ENCODE measurements at places on chromosomes 2 and 18.
A peak's percentile ranks its signal among the peaks of the same experiment; 100 is the strongest.

GRCh38 chr2:233416199-233416598 lies 61.9 kb downstream of the DGKD start:
- H3K4me3 ChIP-seq, result no peak overlapping the region
- no peaks in the 10 kb centered on the region for H3K27me3 ChIP-seq
- no peak for DNase-seq
- no peaks in the 10 kb centered on the region for H3K36me3 ChIP-seq
- no peak overlapping the region for H3K27ac ChIP-seq
- H3K4me1 ChIP-seq, result no peaks in the 10 kb centered on the region

DNA sequence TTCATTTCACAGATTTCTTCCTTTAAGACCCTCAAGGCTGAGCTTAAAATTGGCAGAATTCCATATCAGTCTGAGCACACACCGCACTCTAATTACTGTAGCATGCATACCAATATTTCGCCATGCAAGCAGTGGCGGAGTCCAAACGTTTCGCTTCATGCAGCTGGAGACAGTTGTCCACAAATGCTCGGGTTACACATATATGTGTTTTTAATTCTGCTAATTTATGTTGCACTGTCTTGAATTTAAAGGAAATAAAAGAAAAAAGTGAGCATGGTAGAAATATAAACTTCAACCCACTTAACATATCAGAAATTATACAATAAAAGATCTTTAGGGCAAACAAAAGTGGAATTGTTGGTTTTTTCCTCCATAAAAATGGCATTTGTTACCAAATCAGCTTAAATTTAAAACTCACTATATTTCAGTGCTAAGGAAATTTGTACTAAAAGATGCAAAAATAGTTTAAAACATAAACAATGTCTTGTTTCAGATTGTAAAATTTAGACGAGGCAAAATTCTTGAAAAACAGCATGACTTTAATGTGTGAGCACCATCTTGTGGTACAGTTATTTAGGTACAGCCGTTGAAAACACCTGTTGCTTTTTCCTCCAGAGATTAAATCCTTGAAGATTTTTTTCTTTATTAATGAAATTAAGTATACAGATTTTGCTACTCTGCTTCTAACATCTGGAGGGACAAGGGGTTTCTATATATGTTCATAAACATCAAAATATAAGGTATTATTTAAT lies 24.1 kb upstream of the KANSL1L start:
- H3K4me1 ChIP-seq, result no peaks in the 10 kb centered on the region
- H3K4me3 ChIP-seq, result no peak overlapping the region
- no peak overlapping the region for H3K27ac ChIP-seq
- no peak for DNase-seq

DNA sequence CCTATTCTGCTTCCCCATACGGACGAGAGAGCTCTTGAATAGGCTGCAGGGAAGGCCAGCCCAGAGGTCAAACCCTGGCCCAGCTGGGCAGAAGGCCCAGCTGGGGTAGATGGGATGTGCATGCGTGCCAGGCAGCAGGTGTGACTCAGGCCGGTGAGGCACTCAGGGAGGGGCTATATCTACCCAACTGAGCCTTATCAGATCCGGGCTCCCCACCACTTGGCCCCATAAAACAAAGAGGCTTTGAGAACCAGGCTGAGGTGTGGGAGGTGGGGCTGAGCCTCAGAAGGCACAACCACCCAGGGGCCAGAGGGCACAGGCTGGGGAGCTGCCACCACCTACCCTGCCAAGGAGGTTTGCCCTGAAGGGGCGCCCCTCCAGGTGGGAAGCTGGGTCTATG lies 8.0 kb upstream of the CFAP65 start:
- no peak overlapping the region for H3K4me3 ChIP-seq
- H3K27ac ChIP-seq, result no peak overlapping the region
- no peak for DNase-seq
- H3K4me1 ChIP-seq, result no peaks in the 10 kb centered on the region
- H3K27me3 ChIP-seq, result no peaks in the 10 kb centered on the region

DNA sequence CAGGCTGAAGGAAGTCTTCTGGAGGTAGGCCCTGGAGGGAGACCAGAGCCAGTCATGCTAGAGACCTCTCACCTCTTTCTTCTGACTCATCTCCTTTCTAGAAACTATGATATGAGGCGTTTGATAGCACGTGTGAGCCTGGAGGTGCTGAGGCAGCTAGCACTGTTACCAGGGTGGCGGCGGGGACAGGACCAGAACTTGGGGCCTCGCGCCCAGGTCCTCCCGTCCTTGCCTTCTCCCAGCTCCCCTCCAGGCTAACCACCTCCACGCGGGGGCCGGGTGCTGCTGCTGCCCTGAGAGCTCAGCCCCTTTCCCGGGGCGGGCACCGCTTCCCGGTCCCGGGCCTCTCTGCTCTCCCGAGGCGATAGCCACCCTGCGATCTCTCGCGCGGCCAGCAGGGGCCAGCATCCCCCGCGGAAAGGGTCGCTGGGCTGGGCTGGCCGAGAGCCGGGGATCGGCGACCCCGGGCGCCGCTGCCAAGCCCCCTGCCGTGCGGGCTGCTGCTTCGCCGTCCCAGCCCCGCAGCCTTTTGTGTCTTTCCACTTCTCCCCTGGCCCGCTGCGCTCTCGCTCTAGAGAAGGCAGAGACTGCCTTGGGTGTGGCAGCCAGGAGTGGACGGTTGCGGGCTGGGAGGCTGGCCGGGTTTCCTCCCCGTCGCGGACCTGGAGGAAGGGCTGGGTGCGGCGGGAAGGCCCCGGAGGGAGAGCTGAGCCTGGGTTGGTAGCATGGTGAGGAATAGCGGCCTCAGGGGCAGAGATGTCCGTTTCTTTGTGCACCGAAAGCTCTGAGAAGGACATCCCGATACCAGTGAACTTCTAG lies 49.1 kb downstream of the TMEM17 start:
- no peak overlapping the region for H3K27ac ChIP-seq
- H3K4me3 ChIP-seq, result peak overlapping the region; percentile 58
- no peaks in the 10 kb centered on the region for H3K27me3 ChIP-seq
- H3K36me3 ChIP-seq, result no peaks in the 10 kb centered on the region
- DNase-seq, result no peak
- no peaks in the 10 kb centered on the region for H3K4me1 ChIP-seq

DNA sequence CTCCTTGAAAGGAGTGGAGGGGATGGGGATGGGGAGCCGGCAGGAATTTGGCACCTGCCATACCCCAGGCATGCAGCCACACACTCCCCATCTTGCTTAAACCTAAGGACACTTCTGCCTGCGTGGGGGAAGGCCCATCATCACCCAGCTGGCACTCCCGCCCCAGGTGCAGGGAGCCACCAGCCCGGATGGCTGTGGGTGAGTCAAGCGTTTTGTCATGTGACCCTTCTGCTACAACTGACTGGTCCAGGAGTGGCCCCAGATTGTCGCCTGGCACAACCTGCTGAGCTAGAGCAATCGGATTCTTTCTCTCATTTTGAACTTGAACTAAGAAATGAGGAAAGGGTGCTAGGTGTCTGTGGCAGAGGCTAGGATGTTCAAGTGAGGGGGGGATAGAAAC lies 61.3 kb downstream of the TSN start:
- H3K27me3 ChIP-seq, result no peaks in the 10 kb centered on the region
- no peak overlapping the region for H3K27ac ChIP-seq

DNA sequence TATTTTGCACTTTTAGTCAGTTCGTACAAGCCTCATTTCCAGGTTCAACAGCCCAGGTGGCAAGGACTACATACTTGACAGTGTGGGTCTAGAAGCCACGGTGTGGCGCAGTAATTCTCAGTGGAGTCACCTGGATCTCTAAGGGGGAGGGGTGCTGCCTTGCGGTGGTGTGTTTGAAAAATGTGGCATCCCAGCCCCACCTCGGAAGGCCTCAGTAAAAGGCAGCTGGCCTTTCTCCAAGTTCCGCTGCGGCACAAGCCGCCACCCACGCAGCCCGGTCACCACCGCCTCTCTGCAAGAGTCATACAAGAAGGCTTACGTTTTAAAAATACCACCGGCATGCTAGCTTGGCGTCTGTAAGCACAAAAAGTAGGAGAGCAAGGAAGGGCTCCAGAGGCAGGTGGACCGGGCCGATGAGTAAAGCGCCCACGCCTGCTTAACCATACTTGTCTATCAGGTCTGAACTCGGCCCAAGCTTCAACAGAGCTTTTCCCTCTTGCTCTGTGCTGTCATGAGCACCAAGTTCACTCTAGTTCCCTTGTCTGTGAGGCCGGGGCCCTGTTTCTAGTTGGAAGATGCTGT lies 49.5 kb downstream of the SPRED2 start:
- no peaks in the 10 kb centered on the region for H3K36me3 ChIP-seq
- no peak overlapping the region for H3K4me3 ChIP-seq
- no peaks in the 10 kb centered on the region for H3K4me1 ChIP-seq

GRCh38 chr18:48727681-48728080 lies 188.8 kb downstream of the CTIF start:
- no peaks in the 10 kb centered on the region for H3K36me3 ChIP-seq
- no peaks in the 10 kb centered on the region for H3K27me3 ChIP-seq
- H3K27ac ChIP-seq, result no peak overlapping the region

- H3K4me3 ChIP-seq, result no peak overlapping the region
- DNase-seq, result no peak
Measured at GRCh38 chr2:201854221-201854801, 48.0 kb downstream of the CDK15 start.

DNA sequence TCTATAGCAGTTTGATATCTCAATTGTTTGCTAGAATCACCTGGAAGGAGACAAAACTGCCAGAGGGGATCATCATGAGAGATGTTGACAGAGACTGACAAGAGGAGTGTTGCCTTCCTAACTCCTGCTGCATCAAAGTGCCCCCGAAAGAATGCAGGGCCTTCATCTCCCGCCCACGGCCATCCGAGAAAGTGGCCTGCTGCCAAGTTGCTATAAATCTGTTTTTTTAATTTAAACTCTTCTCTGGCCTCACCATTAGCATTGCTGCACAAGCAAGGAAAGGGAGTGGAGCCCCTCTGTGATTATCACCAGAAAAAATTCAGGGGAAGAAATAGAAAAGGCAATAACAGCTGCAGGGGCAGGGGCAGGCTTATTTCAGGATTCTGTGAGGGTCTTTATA lies 238.1 kb upstream of the EPHA4 start:
- H3K4me1 ChIP-seq, result no peaks in the 10 kb centered on the region
- no peak overlapping the region for H3K4me3 ChIP-seq
- H3K27ac ChIP-seq, result no peak overlapping the region
- H3K27me3 ChIP-seq, result no peaks in the 10 kb centered on the region
- DNase-seq, result no peak
- H3K36me3 ChIP-seq, result no peaks in the 10 kb centered on the region

DNA sequence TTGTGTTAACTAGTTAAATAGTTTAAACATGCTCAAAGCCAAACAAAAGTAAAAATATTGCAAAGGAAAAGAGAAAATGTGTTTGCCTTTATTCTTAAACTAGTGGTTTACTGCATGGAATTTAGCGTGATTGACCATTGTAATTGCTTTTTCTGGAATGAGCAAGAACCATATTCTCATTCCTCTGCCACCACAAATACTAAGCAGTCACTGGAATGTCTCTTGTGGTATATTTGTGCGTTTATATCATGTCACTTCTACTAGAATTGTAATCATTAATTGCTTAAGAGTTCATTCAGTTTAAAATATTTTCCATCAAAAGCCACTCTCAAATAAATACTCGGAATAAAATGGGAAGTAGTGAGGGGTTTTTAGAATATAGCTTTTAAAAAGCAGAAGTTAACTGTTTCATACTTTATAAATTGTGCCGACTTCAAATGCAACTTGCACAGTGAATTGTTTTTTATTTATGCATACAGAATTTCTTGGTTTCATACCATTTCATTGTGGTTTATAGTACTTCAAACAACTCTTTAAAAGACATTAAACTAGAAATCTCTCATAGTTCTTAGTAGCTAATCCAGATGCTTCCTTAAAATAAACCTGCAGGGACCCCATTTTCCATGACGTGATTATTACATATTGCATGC lies 288.1 kb downstream of the EPHA4 start:
- no peaks in the 10 kb centered on the region for H3K27me3 ChIP-seq
- no peak for DNase-seq
- H3K27ac ChIP-seq, result no peak overlapping the region
- H3K4me1 ChIP-seq, result 0 out of 2 replicates have a peak, but pooled peaks cover 1% of the 10 kb centered on the region
- H3K36me3 ChIP-seq, result no peaks in the 10 kb centered on the region

DNA sequence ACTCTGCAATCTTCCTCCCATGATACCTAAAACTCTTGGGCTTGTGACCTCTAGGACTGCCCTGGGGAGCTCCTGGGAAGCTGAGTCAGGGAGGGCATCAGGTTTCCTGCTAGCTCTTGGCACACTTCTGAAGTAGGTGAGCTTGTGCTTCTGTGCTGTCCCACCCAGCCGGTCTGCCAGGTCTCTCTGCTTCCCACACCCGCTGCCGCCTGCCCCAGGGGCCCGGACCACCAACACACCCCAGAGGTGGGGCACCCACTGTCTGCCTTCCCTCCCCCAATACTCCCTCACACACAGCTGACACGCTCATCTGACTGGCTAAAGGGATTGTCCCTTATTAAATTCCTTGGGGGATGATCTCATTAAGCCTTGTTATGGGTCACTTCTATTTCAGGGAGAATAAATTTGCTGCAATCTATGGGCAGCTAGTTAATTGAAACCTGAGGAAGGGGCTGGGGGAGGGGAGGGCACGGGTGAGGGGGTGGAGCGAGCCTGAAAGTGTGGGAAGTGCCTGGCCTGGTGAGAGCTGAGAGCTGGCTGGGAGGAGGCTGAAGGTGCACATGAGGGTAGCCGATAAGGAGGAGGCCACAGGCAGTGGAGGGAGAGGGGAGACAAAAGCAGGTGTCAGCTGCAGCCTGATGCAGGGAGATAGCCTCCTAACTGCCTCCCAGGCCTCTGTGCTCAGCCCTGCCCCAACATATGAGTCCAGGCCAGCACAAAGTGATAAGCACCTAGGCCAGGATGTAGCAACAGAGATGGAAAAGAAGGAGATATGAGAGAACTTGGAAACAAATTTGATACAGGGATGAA lies 48.8 kb downstream of the HAUS1 start:
- no peaks in the 10 kb centered on the region for H3K27me3 ChIP-seq
- H3K36me3 ChIP-seq, result no peaks in the 10 kb centered on the region
- H3K27ac ChIP-seq, result no peak overlapping the region
- no peak overlapping the region for H3K4me3 ChIP-seq

DNA sequence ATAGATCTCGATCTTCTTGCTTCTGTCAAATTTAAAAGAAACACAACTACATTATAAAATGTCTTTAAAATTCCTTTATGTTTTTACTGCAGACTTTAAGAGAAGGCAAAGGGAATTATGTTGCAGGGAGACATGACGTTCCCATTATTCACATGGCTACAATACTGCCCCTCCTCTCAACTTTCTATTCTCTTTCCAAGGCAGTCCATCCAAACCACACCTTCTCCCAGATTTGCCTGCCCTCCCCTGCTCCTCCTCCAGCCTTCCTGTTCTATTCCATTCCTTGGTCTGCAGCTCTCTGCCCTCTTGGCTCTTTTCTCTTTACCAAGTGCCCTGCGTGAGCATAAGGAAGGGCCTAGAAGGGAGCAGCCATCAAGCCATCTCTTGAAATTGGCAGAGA lies 61.3 kb downstream of the NABP1 start:
- no peaks in the 10 kb centered on the region for H3K36me3 ChIP-seq
- no peak for DNase-seq
- H3K27me3 ChIP-seq, result no peaks in the 10 kb centered on the region
- no peak overlapping the region for H3K27ac ChIP-seq
